Epithelial cell of alveolus of lung (primary cell): ENCODE measurements at places on chromosomes 4 and X. TPM values are rescaled to one million over a fixed set of nuclear protein-coding genes. Genes with fewer than 3 reads are reported as not detected.

Gene SH3D19
- 11.8 and 19.8 TPM in 2 replicates for total RNA-seq

Gene LANCL3
- under 0.01 and 0.26 TPM in 2 replicates for total RNA-seq

Gene DGKK
- not detected in 2 replicates for total RNA-seq

Gene RASGEF1B
- 0.13 and 3.4 TPM in 2 replicates for total RNA-seq

Gene PDGFRA
- 159 and 281 TPM in 2 replicates for total RNA-seq

Gene ATOH1
- total RNA-seq: not detected in 2 replicates

Gene EREG
- total RNA-seq: 21.5 and 126 TPM in 2 replicates

Gene HSD17B13
- total RNA-seq: 0.24 TPM in 1 of 2 replicates, not detected in the other

Gene AKAP14
- not detected in 2 replicates for total RNA-seq

Gene TLR10
- total RNA-seq: 0.13 TPM in 1 of 2 replicates, not detected in the other

Gene RNF128
- 1.6 and 3.7 TPM in 2 replicates for total RNA-seq

Gene ARHGAP36
- not detected in 2 replicates for total RNA-seq

Gene BTK
- not detected in 2 replicates for total RNA-seq

Gene MXRA5
- 1.9 and 30.0 TPM in 2 replicates for total RNA-seq

Gene SHROOM2
- total RNA-seq: 3.8 and 11.6 TPM in 2 replicates

Gene SHROOM4
- 0.72 and 3.1 TPM in 2 replicates for total RNA-seq

Gene RAB33A
- total RNA-seq: 4.8 TPM in 1 of 2 replicates, not detected in the other

Gene EDA
- total RNA-seq: 0.65 and 0.96 TPM in 2 replicates

Gene GUCY1A1
- 0.39 and 4.2 TPM in 2 replicates for total RNA-seq

Gene TIGD4
- total RNA-seq: 0.24 TPM in 1 of 2 replicates, not detected in the other

Gene DMRTC1B
- not detected in 2 replicates for total RNA-seq

Gene NSG1
- total RNA-seq: 0.80 and 5.3 TPM in 2 replicates

Gene PABPC4L
- 3.6 and 4.2 TPM in 2 replicates for total RNA-seq

Gene SERPINA7
- total RNA-seq: not detected in 2 replicates

Gene NLRP2B
- total RNA-seq: not detected in 2 replicates

Gene FAM47C
- total RNA-seq: not detected in 2 replicates

Gene UBE2K
- 28.0 and 28.3 TPM in 2 replicates for total RNA-seq

Gene SOWAHB
- 0.13 TPM in 1 of 2 replicates, not detected in the other for total RNA-seq

Gene TSPAN5
- total RNA-seq: 55.6 and 60.6 TPM in 2 replicates

Gene JADE3
- 2.6 and 3.3 TPM in 2 replicates for total RNA-seq

Gene MAGEA6
- not detected in 2 replicates for total RNA-seq

Gene FMR1NB
- total RNA-seq: not detected in 2 replicates

Gene AIMP1
- total RNA-seq: 22.9 and 25.6 TPM in 2 replicates

Gene NELFA
- total RNA-seq: 24.8 and 25.6 TPM in 2 replicates

Gene WWC2
- total RNA-seq: 11.7 and 13.6 TPM in 2 replicates

Gene SPANXD
- total RNA-seq: not detected in 2 replicates

Gene FAM47B
- not detected in 2 replicates for total RNA-seq

Gene PHF8
- total RNA-seq: 7.1 and 21.5 TPM in 2 replicates
